ENCODE measurements at places on chromosomes 16 and 17.
A peak's percentile ranks its signal among the peaks of the same experiment; 100 is the strongest.

DNA sequence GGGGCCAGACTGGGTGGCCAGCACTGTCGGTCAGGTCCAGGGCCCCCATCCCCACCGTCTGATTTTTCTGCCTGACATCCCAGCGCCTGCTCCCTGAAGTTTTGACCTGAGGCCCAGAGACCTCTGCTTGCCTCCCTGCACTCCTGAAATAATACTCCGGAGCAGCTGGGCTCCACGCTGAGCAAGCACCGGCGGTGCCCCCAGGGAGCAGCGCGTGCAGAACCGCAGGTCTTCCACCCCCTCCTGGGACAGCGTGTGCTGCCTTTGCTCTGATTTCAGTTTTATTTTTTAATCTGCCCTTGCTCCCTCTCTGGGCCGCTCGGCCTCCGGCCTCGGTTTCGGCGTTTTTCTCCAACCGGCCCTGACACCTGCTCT is 132.4 kb upstream of the GSE1 start:
- DNase-seq: no peak

DNA sequence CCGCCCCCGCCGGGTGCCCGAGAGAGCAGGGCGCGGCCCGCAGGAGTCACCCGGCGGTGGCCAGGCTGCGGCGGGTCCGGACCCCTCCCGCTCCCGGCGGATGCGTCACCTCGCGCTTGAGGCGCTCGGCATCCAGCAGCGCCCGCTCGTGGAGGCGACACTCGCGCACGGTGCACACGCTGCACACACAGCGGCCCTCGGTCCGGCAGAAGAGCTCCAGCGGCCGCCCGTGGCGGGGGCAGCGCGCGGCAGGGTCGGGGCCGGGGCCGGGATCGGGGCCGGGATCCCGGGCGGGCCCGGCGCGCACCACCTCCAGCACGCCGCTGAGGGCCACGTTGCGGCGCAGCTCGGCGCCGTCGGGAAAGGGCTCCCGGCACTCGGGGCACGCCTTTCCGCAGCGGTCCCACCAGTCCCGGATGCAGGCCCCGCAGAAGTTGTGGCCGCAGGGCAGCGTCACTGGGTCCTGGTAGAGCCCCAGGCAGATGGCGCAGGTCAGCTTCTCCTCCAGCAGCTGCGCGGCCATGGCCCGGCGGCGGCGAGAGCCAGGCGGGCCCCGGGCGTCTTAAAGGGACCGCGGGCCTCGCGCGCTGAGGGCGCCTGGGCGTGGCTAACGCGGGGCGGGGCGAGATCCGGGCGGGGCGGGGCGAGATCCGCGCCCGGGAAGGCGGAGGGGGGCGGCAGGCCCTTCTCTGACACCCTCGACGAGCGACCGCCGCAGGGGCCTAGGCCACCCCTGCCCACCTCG is at the start of gene TRIM65:
Gene TRIM65 (minus strand): TSS at position 537 of the 745 bp plus-strand sequence. CDS start 14 bp downstream, at position 523.
- DNase-seq: peak; percentile 68

- DNase-seq: no peak
These were observed 214.3 kb upstream of the N4BP1 start for GRCh38 chr16:48824271-48824670.

DNA sequence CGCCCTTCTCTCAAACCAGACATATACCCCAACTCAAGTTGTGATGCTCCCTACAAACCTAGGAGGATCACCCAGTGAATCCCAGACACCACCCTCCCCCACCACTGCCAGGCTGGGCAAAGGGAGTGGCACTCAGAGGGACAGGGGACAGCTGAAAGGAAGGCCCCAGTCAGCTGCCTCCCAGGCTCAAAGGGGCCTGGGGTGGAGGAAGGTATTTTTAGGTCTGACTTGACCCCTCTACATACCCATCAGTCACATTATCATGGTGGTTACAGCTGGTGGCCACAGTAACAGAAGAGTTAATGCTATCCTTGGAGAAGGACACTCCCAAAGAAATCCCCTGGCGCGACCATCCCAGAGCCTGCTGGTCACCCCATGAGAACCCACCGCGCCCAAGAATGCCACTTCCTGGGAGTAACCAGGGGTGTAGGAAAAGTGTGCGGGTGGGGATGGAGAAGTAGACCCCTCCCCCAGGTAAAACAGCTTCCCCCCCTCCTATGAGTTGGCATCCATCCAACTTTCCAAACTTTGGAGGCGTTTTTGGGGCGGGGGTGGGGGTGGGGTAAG is 1.1 kb downstream of the CACNB1 start:
- no peak for DNase-seq

DNA sequence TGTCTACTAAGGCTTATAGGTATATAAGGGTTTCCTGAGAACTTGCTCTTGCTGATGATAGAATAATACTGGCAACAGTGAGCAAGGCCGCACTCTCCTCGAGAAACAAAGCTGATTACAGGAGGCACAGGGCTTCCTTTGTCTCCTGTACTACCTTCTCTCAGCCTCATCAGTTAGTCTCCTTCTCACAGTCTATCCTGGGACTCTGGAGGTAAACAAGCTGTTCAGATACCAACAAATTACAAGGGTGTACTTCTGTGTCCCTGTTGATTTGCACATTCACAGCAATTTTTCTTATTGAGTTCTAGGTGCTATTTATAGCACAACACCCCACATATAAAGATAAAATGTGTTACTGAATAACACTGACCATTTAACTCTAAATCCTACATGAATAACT is 98.7 kb downstream of the TRIM37 start:
- DNase-seq: no peak

- DNase-seq: no peak
These were observed 823 bp upstream of the NOTUM start for GRCh38 chr17:81961521-81962498.

DNA sequence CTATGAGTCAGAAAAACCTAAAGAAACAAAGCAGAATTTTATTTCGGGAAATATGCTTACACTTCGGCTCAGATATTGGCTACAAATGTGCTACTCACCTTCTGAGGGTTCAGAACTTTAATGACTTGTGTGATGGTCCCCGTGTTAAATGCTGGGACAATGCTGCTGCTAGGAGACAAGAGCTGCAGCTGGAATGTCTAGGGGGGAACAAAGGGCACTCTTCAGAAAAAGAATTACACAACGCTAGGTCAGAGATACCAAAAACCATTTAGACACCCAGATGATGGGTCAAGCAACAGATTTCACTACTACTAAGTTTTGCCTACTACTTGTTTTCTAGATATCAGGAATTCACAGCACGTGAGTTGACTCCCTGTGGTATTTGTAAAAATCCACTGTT is 10.0 kb upstream of the PHLPP2 start:
- DNase-seq: no peak

- DNase-seq: no peak
These were observed 300.5 kb downstream of the CPPED1 start for GRCh38 chr16:12503191-12503590.

GRCh38 chr17:2282297-2282873 is 21.2 kb downstream of the SMG6 start:
- peak; percentile 64 for DNase-seq

DNA sequence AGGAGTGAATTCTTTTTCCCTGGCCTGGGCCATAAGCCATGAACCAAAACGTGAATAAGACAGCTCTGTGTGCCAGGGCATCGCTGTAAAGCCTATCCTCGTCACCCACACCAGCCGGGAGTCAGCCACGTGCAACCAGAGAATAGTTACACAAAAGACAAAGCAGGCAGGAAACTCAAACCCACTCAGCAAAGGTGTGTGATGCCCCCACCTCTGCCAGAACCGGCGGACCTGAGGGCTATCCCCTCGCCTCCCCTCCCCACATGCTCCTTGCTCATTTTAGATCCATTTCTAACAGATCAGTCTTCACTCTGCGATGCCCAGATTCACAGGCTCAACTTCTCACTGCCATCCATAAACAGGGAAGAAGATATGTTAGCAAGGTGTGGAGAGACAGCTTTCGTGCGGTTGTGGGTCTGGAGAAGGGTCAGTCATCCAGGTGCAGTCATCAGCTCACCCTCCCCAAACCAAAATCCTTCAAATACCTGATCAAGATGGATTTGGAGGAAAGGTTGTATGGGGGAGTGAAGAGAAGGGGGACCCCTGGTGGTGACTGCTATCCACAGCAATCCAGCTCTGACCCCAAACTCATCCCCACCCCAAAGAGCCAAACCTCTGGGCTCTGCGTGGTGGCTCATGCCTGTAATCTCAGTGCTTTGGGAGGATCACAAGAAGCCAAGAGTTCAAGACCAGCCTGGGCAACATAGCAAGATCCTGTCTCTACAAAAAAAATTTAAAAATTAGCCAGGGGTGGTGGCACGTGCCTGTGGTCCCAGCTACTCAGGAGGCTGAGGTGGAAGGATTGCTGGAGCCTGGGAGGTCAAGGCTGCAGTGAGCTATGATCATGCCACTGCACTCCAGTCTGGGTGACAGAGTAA is 219.2 kb downstream of the C16orf78 start:
- DNase-seq: no peak

- DNase-seq: no peak
These were observed 11.2 kb downstream of the CYB5D2 start for GRCh38 chr17:4154201-4154600.

- no peak for DNase-seq
These were observed 19.6 kb downstream of the KATNB1 start for GRCh38 chr16:57755061-57755684.

DNA sequence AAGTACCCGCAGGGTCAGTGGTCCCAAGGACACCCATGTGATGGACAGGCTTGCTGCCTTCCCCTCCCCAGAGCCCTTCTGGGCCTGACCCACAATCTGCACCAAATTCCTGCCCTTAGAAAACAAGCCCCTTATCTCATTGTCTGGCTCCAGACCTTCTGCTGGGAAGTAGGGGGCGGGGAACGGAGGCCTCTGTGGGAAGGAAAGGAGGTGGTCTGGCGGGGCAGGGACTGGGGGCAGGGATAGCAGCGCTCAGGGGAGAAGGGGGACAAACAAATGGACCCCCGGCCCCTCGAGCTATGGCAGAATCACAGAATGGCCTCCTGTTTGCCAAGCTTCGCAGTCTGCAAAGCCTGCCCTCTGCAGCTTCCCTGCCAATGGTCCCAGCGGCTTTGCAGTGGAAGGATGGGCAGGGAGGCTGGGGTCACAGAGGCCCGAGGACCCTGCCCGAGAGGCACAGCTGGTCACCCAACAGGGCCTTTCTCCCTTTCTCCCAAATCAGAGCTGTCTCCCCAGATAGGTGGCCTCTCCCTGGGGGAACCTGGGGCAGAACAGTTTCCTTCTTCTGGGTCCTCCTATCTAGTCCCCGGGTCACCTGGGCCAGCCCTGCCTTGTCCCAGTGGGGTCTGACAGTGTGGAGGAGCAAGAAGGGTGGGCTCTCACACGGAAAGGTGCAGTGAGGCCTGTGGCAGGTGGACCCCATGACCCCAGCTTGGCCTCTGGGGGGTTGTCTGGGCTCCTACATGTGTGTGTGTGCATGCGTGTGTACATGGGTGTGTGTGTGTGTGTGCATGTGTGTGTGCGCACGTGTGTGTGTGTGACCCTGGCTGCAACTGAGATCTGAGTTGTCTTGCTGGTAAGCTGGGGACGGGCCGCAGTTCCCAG is 25.5 kb downstream of the TMEM235 start:
- DNase-seq: no peak

DNA sequence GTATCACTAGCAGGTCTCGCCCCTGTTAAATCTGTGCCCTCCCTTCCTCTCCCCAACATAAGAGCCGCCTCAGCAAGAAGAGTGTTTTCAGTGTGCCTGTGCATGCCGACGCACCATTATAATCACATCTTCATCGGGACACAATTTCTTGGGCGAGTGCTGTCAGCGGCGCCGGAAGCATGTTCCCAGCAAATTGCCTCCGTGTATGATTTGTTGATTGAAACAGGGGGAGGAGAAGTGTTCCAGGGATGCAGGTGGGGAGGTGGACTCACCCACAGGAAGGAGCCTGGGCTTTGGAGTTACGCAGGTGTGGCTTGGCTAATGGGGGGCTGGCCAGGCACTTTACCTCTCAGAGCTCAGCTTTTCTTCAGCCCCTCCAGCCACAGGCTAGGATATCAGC is 53.6 kb downstream of the SPACA3 start:
- no peak for DNase-seq

- no peak for DNase-seq
These were observed 385.2 kb upstream of the ZFHX3 start for GRCh38 chr16:73432850-73433730.

DNA sequence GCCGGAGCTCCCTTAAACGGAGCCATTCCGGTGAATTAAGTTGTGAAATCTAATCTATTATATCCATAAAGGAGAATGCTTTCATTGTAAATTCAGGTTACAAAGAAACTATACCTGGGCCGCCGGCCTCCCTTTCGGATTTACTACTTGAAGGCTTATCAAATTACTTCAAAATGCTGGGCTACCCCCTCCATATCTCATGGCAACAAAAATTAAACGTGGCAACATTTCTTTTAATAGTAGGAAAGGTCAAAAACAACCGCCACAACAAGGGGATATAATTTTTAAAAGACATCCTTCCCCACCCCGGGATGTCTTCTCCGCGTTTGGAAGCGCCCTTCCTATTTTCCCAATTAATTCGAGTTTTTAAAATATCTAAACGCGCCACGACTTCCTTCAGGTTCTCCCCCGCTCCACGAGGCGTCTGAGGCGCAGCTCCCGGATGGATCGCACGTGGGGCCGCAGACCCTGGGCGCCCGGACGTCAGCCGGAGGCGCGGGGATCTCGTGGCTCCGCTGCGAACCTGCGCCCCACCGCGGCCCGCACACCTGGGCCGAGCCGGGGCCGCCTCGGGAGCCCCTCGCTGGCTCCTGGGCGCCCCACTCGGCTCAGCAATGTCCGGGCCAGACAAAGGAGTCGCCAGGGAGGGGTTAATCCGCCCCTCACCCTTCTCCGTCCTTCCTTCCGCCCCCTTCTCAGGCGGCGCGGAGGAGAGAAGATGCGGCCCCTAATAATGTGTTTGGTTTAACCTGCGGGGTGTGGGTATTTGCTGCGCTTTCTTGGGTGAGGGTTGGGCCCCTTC is 47.4 kb upstream of the SLC38A10 start:
- DNase-seq: no peak

- DNase-seq: no peak
These were observed 2.8 kb downstream of the PRKAR1A start for GRCh38 chr17:68514831-68515635.

GRCh38 chr16:66695935-66696668 is 441 bp downstream of the CMTM4 start:
- DNase-seq: no peak

DNA sequence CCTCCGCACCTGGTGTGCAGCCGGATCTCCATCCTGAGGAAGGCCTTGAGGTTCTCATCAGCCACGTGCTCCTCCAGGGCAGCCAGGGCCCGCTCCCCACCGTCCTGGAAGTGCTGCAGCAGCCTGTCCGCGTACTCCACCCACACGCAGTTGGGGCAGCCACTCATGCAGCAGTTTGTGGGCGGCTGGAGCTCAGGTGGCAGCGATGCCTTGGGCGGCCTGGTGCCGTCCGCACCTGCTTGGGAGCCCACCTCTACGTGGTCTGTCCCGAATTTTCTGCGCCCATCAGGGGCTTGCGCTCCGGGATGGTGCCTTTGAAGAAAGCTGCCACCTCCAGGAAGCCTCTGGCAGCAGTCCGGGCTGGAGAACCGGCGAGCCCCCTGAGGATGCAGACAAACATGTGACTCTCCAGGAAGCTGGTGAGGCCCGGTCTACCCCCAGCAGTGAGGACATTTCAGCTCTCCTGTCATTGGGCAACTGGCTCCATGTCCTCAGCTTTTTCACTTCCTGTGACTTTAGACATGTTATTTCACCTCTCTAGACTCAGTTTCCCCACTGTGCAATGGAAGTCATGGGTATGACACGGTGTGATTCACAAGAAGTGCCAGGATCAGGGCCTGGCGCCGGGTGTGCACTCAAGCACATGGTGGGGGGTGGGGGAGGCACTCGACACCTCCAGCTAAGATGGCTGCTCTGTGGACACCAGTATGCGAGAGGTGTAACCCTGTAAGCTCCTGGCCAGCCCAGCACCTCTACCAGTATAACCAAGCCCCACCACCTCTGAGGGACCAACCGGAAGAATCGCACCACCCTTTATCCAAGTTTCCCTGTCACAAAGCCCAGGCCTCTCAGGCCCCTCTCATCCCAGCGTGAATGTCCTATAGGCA is 957 bp downstream of the OXLD1 start:
- peak; percentile 62 for DNase-seq

Data from HL-60 (cell line).